Ovary (tissue), 10 donors: ENCODE measurements at places on chromosomes 11 and 22.

- no peak for DNase-seq
Measured at GRCh38 chr22:19846620-19847344, 7.9 kb downstream of the GNB1L start.

- DNase-seq, result no peak
Measured at GRCh38 chr11:7077101-7077500, 11.7 kb upstream of the RBMXL2 start.

DNA sequence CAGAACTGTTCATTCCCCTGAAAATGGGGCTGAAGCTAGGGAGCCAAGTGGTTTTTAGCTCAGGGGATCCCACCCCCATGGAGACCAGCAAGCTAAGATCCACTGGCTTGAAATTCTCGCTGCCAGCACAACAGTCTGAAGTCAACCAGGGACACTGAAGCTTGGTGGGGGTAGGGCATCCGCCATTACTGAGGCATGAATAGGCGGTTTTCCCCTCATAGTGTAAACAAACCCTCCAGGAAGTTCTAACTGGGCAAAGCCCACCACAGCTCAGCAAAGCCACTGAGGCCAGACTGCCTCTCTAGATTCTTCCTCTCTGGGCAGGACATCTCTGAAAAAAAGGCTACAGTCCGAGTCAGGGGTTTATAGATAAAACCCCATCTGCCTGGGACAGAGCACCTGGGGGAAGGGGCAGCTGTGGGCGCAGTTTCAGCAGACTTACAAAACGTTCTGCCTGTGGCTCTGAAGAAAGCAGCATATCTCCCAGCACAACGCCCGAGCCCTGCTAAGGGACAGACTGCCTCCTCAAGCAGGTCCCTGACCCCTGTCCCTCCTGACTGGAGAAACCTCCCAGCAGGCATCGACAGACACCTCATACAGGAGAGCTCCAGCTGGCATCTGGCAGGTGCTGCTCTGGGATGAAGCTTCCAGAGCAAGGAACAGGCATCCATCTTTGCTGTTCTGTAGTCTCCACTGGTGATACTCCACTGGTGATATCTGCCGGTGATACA is 32.7 kb downstream of the GAB4 start:
- no peak for DNase-seq

GRCh38 chr11:36431429-36432092 is 78.5 kb downstream of the TRAF6 start:
- DNase-seq, result peak; percentile 74

DNA sequence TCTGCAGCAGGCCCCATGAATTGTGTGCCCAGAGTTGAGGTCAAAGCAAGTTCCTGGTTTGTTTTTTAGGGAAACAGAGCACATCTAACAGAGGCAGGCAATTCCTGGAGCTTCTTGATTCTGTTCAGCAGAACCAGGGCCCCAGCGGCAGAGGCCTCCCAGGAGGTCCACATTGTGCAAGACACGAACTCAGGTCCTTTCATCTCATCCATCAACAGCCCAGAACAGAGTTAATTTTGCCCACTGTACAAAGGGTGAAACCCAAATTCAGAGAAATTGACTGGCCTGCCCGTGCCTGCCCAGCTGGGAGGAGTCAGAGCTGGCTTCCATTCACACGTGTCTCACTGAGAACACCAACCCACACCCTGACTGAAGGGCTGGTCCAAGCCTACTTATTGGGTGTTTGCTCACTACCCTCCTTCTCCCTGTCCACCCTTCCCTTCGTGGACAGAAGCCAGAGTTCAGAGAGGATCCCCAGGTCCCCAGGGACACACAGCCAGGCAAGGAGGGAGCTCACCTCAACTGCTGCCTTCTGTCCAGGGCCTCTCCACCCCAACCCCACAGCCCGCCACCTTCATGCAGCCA is 607.1 kb downstream of the TBC1D22A start:
- no peak for DNase-seq

DNA sequence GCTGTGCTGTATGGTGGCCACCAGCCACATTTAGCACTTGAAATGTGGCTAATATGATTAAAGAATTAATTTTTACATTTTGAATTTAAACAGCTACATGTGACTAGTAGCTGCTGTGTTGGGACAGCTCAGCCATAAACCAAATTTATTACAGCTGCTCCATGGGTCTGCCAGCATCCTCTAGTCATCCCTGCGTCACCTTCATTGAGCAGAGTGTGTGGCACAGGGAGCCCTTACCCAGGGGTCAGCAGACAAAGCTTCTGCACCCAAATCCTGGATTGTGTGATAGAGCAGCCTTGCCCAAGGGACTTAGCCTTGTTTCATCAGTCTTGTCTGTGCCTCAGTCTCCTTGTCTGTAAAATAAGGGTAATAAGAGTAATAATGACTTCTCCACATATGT is 19.4 kb upstream of the ACCSL start:
- no peak for DNase-seq

DNA sequence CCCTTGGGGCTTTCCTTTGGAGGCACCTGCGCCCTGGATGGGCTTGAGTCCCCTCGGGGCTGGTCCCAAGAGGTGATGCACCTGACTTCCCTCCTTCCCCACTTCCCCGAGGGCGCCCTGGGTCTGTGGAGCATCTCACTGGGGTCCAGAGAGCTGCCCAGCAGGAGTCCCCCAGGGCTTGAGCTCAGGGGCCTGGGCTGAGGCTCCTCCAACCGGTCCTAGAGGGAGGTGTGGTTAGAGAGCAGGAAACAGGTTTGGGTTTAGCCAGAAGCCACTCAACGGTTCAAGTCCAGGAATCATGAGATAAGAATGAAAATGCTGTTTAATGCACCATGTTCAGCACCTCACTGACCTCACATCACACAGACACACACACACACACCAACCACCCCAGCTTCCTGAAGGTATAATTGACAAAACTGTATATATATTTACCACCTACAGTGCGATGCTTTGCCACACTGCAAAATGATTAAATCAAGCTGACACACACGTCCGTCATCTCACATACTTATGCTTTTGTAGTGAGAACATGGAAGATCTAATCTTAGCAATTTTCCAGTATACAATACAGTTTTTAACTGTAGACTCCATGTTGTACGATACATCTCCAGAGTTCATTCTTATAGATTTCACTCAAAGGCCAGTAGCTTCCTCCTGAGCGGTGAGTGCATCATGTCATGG is 628 bp upstream of the IGLL1 start:
- DNase-seq, result no peak

DNA sequence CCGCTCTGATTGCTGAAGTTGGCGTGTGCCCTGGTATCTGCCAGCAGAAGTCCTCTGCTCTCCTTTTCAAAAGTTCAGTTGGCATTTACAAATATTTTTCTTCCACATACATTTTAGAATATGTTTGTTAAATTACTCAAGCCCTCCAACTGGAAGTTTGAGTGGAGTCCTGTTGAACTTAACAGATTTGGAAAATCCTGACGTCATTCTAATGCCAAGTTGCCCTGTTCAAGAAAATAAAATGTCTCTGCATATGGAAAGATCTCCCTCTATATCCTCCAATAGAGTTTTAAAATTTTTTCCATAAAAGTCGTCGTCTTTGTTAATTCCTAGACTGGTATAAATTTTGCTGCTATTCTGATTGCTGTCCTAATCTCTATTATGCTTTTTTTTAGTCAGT is 3.3 kb downstream of the KCNQ1OT1 start:
- DNase-seq, result peak; percentile 5

GRCh38 chr11:115611343-115611742 is 107.1 kb upstream of the CADM1 start:
- no peak for DNase-seq

DNA sequence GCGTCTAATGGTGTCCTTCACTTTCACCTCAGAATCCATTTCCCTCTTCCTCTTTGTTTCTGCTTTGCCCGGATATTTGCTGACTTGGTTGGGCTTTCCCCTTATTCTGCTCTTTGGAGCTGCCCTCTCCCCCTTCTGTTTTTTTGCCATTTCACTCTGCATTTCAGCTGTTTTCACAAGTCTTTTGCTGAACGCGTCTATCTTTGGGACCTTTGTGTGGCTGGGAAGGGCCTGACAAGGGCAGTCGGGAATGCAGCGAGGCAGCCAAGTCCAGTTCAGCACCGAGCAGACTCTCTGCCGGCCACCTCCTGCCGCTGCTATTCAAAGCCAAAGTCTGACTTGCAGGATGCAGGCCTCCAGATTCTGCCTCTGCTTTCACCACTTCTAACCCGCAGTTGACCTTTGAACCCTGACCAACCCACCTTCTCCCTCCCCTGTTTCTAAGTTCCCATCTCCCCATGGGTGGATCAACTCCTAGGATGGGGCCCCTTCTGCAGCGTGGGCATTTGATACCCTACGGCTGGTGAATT is 38.2 kb downstream of the FEZ1 start:
- no peak for DNase-seq

DNA sequence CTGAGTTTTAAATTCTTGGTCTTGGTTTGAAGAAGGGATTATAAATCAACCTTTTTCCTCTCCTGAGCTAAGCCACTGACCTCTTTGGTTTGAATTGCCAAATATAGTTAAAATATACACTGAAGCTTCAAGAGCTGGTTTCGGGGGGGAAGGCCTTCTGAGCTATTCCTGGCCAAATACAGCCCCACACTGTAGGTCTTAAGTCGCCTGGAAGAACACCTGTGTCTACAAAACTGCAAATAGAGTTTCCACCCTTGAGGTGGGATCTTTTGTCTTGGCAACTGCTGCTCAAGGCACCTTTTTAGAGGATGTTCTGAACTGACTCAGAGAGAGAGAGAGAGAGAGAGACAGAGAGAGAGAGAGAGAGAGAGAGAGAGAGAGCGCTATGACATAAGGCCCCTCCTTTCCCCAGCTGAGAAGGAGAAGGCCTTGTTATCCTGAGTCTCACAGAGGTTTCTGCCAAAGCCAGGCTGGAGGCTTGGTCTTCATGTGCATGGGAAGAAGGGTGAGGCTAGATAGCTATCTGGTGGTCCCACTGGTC is 5.5 kb downstream of the ADM start:
- no peak for DNase-seq

- DNase-seq, result no peak
Measured at GRCh38 chr11:33893711-33894397, 2.0 kb upstream of the LMO2 start.

- DNase-seq, result no peak
Measured at GRCh38 chr11:128422576-128423370, 164.6 kb downstream of the ETS1 start.

- DNase-seq, result peak; percentile 76
Measured at GRCh38 chr22:42074132-42074811, at the start of gene PHETA2. Gene PHETA2 (plus strand): TSS chr22:42074248. CDS start chr22:42077294, 3,046 bp downstream.

DNA sequence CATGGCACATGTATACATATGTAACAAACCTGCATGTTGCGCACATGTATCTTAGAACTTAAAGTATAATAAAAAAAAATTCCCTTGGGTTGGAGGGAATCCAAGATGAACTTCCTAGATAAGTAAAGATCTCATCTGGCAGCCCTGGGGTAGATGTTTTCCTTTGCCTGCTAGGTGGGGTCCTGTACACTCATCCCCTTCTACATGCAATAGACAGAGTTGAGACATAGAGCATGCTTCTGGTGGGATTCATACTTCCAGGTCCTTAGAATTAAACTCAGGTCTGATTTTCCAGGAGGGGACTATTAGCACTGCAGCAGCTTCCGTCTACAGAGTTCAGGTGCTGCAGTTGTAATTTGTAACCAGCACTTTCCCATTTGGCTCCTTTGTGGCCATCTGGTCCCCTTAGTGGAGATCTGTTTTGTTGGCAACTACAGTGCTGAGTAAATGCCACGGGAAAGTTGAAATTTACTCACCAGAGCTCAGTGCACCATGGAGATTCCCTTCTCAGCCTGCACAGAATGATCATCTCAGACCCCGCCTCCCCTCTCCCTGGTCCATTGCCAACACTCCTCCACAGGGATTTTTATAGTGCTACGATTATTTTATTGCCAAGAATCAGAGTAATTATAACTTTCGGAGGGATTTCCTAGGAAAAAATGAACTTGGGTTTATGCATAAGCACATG is 220.1 kb upstream of the E2F8 start:
- DNase-seq, result peak; percentile 48

- DNase-seq, result no peak
Measured at GRCh38 chr11:113308601-113309000, 5.8 kb upstream of the TTC12 start.

GRCh38 chr11:117701781-117702180 is 95.2 kb downstream of the DSCAML1 start:
- no peak for DNase-seq

GRCh38 chr11:70526116-70527045 is 128.1 kb downstream of the CTTN start:
- DNase-seq, result peak; percentile 4

- no peak for DNase-seq
Measured at GRCh38 chr11:100515087-100515486, 172.0 kb upstream of the ARHGAP42 start.

DNA sequence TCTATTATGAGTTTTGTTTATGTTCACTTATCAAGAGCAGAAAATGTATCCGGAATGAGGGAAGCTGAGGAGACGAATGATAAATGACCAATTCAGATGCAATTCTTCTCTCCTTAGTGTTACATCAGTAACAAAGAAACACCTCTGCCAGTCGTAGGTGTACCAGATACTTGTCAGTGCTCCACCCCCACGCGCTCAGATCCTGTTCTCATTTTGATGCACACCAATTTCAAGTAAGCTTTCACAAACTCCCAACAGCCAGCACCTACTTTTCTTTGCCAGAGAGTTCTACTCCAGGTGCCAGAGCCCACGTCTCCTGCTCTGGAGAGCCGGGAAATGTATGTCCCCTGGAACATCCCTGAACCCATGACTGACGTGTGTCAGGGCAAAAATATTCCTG is 43.7 kb downstream of the OR8B12 start:
- no peak for DNase-seq

DNA sequence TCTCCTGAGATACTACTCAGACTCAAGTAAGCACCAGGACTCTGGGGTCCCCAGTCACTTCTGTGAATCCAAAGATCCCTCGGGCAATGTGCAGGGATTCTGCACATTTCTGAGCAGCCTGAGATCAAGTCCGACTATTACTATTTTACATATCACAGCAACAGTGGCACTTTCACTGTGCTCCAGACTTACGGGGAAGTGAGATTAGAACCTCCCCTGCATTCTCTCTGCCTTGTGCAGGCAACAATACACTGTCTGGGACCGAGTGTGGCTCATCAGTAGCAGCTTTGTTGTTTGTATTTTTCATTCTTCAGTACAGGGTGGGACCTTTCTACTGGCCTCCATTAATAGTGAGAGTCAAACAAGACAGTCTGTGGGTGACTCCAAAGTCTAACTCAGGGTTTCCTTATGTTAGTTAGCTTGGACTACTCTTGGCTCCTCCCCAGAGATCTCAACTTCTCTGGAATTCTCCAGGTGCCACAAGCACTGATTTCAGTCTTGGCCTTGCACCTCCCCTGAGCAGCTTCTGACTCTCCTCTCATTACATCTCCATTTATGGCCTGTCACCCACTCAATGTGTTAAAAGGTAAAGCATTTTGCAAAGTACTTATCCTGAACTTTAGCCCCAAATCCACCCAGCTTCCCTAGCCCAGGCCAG is 76.2 kb upstream of the TOP3B start:
- DNase-seq, result no peak

DNA sequence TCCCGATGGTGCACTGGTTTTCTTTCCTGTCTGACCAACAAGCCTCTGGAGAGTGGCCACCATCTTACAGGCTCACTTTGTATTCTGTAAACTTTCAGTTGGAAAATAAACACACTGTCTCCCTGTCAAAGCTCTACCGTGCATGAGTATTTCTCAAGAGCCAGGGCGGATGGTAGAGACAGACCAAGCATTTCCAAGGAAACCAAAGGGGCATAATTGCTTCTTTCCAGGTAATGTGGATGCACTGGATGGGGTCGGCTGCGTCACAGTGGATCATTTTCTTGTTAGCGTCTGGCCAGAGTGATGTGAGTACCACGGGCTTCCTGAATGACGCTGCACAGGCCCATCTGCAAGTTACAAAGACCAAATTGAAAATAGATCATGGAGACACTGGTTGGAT is 5.1 kb upstream of the SEZ6L start:
- no peak for DNase-seq

- DNase-seq, result peak; percentile 69
Measured at GRCh38 chr11:66543263-66544107, 2.4 kb downstream of the ZDHHC24 start.
